Activated CD8-positive, alpha-beta memory T cell treated with anti-CD3 and anti-CD28 coated beads, Interleukin-2, amount 50 U/mL, for 48 hours (primary cell): ENCODE measurements at places on chromosomes 11 and 22.

- DNase-seq = no peak
Measured at GRCh38 chr11:7495882-7496551, 10.7 kb downstream of the OLFML1 start.

DNA sequence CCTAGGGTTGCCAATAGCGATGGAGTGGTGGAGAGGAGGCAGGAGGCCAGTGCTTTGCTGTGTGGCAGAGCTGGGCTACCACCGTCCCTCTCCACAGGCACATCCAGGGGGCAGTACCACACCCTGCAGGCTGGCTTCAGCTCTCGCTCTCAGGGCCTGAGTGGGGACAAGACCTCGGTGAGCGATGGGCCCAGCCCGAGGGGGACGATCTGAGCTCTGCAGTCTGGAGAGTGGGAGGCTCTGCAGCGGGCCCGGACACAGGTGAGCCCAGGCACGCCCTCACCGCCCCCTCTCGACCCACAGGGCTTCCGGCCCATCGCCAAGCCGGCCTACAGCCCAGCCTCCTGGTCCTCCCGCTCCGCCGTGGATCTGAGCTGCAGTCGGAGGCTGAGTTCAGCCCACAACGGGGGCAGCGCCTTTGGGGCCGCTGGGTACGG is 2.5 kb downstream of the PKP3 start:
- DNase-seq = no peak

- no peak for DNase-seq
Measured at GRCh38 chr11:3623767-3624458, 17.9 kb downstream of the ART5 start.

DNA sequence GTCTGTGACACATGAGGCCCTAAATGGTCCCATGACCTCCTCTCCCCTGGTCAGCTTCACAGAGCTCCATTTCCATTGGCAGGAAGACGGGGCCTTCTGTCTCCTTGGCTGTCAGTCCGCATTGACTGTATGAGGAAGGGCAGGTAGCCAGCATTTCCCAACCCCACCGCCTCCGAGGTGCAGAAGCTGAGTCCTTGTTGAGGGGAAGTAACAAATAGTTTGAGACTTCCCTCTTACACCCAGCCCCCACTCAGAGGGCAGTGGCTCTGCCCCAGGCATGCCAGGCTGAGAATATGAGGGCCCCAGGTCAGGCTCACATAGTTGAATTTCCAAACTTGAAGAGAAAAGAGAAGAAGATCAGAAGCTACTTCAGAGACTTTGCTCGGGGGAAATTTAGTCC is 611.1 kb downstream of the BRD1 start:
- DNase-seq = peak; percentile 12

GRCh38 chr11:45248501-45249011 is 37.6 kb downstream of the SYT13 start:
- no peak for DNase-seq

DNA sequence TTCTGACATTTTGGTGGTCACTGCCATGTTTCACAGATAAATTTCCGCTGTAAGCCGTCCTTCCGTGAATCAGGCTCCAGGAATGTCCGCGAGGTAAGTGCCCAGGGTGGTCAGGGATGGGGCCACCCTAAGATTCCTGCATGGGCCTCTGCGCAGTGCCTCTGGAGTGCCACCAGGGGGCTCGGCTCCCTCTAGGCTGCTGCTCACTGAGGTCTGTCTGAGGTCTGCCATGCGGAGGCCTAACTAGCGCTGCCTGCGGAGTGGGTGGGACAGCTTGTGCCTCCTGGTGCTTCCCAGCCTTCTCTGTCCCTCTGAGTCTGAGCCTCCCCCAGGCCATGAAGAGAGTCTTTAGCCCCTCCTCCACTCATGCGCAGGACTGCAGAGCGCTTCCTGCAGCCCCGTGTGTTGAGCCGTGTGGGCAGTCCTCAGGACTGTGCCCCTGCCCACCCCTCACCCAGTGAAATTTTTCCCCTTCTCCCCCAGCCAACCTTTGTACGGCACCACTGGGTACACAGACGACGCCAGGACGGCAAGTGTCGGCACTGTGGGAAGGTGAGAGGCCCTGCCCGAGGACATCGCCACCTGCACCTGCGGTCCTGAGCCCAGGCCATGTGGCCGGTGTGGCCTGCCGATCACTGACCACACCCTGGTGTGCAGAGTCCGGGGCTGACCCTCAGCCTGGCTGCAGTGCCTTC is 11.9 kb upstream of the MDK start:
- DNase-seq = peak; percentile 84

- DNase-seq = no peak
Measured at GRCh38 chr11:86145439-86146156, 76.7 kb upstream of the PICALM start.

- no peak for DNase-seq
Measured at GRCh38 chr11:121153472-121153871, 52.4 kb downstream of the TECTA start.

DNA sequence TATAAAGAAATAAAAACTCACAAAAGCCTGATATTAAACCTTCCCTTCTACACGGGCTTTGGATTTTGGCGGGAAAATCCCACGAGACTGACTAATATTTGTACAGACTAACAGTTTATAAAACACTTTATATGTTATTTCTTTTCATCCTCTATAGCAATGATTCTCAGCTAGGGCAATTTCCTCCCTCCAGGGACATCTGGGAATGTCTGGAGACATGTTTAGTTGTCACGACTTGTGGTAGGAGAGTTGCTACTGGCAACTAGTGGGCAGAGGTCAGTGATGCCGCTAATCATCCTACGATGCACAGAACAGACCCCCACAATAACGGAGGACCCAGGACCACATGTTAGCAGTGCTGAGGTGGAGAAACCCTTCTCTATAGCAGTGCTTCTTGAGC is 304.8 kb upstream of the PITPNB start:
- DNase-seq = no peak

DNA sequence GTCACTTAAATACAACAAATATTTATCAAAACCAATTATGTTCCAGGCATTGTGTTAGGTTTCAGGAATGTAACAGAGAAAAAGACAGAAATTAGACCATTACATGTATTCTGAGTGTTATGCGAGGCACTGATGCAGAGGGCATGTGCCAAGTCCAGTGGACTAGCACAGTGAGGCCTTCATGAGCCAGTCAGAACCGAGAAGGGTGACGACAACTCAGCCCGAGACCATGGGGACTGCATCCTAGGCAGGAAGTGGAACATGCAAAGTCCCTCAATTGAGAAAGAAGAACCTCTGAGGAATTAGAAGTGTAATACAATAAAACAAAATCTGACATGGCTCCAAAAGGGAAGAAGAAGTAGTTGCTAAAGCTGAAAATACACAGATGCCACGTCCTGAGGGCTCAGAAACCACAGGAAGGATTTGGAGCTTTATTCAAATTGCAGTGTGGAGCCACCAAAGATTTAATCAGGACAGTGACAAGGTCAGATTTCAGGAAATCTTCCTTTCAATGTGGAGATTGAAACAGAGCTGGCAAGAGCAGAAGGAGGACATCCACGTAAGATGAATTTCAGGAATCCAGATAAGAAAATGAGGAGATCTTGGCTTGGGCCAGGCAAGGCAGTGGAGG is 529.6 kb downstream of the NTM start:
- no peak for DNase-seq

DNA sequence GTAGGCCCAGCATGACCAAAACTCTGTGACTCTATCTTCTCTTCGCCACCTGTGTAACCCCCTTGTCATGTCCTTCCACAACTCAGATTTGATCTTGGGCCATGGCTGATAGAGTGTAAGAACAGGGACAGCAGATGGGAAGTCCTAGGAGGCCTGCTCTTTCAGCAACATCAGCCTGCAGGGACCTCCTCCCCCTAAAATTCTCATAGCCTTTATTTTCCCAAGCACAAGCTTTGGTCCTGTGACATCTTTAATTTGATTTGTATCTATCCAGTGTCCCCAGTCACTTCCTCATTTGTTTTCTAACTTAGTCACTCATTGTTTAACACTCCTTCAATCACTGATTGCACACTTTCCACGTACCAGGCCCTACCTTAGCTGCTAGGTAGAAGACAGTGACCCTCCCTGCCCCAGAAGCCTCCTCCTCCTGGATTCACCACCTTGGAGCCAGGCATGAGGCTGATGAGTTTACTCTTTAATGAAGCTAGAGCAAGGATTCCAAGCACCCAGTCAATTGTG is 5.3 kb downstream of the UBQLN3 start:
- DNase-seq = no peak

- DNase-seq = peak; percentile 68
Measured at GRCh38 chr22:46613606-46614021, 6.6 kb upstream of the GRAMD4 start.

GRCh38 chr11:66251809-66252208 is 16.6 kb upstream of the RAB1B start:
- no peak for DNase-seq

DNA sequence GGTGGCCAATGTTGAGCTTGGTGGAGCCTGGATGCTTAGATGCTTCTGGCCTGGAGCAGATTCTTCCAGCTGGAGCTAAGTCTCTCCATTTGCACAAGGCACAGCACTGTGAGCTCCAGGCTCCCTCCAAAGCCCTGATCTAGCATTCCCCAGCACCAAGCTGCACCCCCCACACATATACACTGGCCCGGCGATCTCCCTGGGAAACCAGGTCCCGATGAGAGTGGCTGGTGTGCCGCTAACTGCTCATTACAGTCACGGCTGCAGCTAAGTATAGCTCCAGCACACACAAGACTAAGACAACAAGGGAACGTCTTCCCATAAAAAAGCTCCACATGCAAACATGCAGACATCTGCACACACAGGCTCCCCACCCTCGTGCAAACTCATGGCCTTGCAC is 17.6 kb downstream of the KCNC1 start:
- no peak for DNase-seq

GRCh38 chr22:22111267-22111751 is 128.7 kb upstream of the TOP3B start:
- peak; percentile 67 for DNase-seq

GRCh38 chr11:97743205-97743742 is 1277.5 kb upstream of the CNTN5 start:
- DNase-seq = no peak

DNA sequence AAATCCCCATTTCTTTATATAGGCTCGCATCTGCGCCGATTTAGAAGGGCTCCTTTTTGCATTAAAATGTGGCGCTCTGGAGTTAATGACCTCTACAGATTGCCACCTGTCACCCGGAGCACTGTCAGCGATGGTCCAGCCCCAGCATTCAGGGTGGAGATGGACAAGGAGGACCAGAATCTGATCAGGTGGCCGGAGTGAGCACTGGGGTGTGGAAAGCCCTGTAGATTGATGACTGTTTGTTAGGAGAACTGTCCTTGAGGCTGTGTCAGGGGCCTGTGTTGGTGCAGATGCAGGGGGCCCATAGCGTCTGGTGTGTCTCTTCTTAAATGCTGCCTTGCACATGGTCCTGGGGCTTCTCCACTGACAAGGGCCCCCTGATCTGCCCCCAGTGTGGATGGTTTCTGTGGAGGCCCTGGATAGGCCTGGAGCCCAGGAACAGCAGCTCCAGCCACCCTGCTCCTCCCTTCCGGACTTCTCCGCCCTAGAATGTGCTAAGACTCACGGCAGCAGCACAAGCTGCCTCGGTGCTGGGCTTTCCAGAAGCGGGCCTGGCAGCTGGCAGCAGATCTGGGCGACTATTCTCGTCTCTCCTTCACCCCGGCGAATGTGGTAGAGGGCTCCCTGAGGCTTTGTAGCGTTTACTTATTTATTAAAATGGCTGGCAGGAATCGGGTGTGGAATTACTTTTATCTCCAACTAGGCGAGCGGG is 1333.3 kb downstream of the BRD1 start:
- DNase-seq = no peak

GRCh38 chr11:19466314-19466713 is 225.6 kb upstream of the E2F8 start:
- no peak for DNase-seq

GRCh38 chr11:14114269-14114668 is 151.7 kb downstream of the SPON1 start:
- no peak for DNase-seq

DNA sequence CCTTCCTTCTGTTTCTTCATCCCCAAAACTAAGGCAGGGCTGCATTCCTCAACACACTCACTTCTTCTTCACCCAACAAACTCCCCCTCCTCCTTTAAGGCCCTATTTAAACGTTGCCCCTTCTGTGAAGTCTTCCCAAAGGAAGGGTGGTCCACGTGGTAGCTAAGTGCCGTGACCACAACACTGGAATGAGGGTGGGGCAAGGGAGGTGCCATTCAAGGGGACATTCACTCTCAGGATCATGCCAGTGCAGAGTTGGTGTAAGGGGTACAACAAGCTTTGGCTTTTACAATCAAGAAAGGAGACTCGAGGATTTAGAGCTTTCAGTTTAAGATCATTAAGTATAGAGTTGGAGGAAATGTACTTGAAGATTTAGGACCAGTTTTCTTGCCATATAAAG is 8.0 kb upstream of the MS4A10 start:
- no peak for DNase-seq

- peak; percentile 60 for DNase-seq
Measured at GRCh38 chr11:104705490-104706190, 192.6 kb downstream of the CASP12 start.

GRCh38 chr11:110081462-110082376 is 11.5 kb upstream of the ZC3H12C start:
- no peak for DNase-seq
